A549 treated with AZD2906 at 1 μM for 4 hours (cell line): ENCODE measurements at places on chromosomes 5 and 9. TPM values are rescaled to one million over a fixed set of nuclear protein-coding genes. Genes with fewer than 3 reads are reported as not detected.

PKD2L2 gene
- total RNA-seq = 0.05 to 0.09 TPM (median 0.07 TPM) in 3 of 5 replicates, not detected in the others

PPWD1 gene
- total RNA-seq = 15.5 to 19.2 TPM (median 17.0 TPM) in 5 replicates

ANKDD1B gene
- total RNA-seq = 0.03 to 0.09 TPM in 2 of 5 replicates, not detected in the others

FGFR4 gene
- total RNA-seq = 17.5 to 24.2 TPM (median 21.4 TPM) in 5 replicates

RXRA gene
- total RNA-seq = 27.7 to 38.0 TPM (median 32.3 TPM) in 5 replicates

PTBP3 gene
- total RNA-seq = 27.1 to 41.0 TPM (median 31.8 TPM) in 5 replicates

TLN1 gene
- 118 to 145 TPM (median 125 TPM) in 5 replicates for total RNA-seq

GDA gene
- total RNA-seq = 0.84 to 1.1 TPM (median 0.96 TPM) in 5 replicates
